ENCODE measurements at places on chromosomes 2 and 18. TPM values are rescaled to one million over a fixed set of nuclear protein-coding genes. Genes with fewer than 3 reads are reported as not detected.

- peak; percentile 29 for DNase-seq
Measured at GRCh38 chr2:222673883-222674282, 2.4 kb downstream of the MOGAT1 start.

DNA sequence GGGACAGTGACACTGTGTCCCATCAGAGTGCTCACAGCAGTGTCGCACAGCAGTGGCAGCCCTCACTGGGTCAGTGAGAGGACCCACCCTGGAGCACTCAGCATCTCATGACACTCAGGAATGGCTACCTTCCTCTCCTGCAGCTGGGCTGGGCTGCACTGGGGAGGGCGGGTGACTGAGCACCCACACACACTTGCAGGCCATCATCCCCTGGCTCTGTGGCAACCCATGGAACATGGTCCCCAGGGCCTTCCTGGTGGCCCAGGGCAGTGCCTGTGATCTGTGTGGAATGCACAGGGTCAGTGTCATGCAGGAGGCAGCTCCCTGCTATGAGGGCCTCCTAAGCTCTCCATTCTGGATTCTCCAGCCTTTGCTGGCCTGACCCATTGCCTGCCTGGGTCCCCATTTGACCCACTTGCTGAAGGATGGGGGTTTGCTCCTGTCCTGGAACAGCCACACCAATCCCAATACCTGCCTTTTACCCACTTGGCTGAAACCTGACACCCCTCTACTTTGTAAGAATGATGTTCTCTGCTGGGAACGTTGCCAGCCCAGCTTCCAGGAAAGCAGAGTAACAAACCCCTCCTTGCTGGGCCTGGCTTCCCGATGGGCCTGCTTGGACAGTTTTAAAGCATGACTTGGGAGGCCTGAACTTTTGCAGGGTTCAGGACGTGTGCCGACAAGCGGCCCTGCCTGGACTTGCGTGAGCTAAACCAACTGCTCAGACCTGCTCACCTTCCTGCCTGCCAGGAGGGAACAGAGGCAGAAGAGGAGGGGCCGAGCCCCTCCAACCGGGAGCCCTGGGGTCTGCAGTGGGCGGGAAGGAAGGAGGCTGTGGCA, 13.7 kb downstream of the HS6ST1 start:
- peak; percentile 81 for DNase-seq

DNA sequence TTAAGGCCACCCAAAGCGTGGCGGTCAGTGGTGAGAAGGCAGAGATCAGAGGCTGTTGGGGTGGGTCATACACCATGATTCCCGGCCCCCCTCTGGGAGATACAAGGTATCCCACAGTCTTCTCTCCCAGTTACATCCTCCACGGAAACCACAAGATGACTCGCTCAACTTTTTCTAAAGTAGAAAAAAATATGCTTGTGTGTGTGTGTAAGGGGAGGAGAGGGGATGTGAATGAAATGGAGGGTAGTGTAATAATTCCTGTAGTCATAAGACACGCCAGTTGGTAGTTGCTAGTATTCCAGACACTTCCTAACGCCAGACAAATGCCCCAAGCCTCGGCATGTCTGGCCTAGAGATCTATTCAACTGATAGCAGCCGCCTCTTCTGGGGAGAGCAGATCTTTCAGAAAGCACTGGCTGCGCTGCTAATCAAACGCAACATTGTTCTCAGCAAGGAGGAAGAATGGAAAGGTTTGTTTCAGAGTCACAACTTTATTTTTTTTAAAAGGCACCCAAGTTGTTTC, 143.5 kb downstream of the TGIF1 start:
- no peak for DNase-seq

GRCh38 chr2:144402251-144402650, 117.7 kb downstream of the ZEB2 start:
- DNase-seq, result no peak

DNA sequence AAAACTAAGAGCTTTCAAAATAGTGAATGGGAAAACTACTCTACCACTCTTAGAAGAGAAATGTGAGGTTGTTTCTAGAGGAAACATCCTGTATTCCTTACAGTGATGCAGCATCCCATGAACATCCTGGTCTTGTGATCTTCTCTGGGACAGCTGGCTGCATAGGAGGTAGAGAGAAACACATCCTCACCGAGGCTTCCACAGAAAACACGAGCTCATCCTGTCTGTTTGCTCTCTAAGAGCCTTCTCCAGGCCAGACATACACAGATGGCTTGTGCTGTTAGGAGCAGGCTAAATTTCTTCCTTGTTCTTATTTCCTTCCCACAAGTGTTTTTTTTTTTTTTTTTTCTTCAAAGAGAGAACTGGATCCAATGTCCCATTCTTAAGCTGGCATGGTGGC, 14.7 kb upstream of the FZD7 start:
- no peak for DNase-seq

The ANKRD23 gene
- polyA plus RNA-seq, result 2.4 TPM

The MAIP1 gene
- polyA plus RNA-seq, result 50.4 TPM

The GRHL1 gene
- polyA plus RNA-seq, result 0.84 TPM

The CNDP1 gene
- polyA plus RNA-seq, result not detected
